ENCODE measurements at places on chromosomes 1 and 21.

GRCh38 chr1:22110016-22110415 lies 32.9 kb downstream of the WNT4 start:
- DNase-seq: no peak

GRCh38 chr1:181169281-181169865 lies 80.9 kb downstream of the IER5 start:
- DNase-seq: no peak

DNA sequence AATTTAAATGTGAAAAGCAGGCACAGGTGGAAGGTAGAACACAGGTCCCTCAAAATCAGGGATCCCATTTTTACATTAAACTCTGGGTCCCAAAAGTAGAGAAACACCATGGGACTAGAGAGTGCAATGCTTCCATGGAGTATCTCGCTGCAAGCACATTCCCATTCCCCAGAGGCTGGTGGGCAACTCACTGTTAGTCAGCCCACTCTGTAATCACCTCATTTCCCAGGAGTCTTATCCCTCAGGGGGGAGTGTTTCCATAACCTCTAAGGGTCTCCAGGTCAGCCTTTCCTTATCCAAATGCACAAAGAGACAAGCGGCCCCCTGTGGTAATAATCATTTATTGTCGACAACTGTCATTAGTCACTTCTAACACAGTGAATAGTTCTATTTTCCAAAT lies 490.1 kb upstream of the LRRC7 start:
- no peak for DNase-seq

GRCh38 chr1:119646521-119647227 lies 1.4 kb downstream of the ZNF697 start:
- no peak for DNase-seq

GRCh38 chr1:207913951-207914350 lies 3.0 kb upstream of the CD34 start:
- DNase-seq: no peak

DNA sequence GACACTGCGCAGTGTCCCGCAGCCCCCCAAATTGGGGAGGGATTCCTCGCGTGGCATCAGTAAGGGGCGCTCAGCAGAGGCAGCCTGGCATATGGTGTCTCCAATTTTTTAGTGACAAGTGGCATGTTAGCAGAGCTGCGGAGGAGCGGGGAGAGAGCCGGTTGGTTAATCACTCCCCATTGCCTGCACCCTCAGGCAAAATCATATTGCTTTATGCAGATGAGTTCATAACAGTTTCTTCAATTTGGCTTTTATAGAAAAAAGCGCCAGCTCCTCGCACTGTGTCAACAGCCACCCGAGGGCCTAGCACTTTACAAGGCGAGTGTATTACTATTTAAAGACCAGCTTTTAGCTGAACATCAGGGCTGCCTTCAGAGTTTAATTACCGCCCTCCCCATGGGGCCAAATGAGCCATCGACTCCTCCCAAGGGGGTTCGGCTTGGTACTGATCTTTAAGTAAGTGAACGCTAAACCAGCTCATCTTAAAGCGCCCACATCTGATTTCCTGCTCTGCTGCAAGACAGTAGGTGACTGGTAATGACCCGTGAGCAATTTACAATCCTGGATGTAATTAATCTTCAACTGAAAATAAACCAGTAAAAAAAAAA lies 298.9 kb downstream of the DSCAM start:
- DNase-seq: no peak

DNA sequence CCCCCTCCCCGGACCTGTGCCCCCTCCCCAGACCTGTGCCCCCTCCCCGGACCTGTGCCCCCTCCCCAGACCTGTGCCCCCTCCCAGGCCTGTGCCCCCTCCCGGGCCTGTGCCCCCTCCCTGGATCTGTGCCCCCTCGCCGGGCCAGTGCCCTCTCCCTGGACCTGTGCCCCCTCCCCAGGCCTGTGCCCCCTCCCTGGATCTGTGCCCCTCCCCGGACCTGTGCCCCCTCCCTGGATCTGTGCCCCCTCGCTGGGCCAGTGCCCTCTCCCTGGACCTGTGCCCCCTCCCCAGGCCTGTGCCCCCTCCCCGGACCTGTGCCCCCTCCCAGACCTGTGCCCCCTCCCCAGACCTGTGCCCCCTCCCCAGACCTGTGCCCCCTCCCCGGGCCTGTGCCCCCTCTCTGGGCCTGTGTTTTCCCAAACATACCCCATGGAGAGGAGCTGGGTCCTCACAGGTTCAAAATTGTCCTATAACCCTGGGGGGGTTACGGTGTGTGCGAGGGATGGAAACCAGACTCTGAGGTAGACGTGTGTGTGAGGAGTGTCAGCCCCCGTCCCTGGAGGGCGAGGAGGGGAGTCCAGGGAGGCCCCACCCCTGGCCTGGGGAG lies 47.6 kb upstream of the POFUT2 start:
- DNase-seq: no peak

GRCh38 chr21:24941316-24942185 lies 665.7 kb downstream of the MRPL39 start:
- no peak for DNase-seq

DNA sequence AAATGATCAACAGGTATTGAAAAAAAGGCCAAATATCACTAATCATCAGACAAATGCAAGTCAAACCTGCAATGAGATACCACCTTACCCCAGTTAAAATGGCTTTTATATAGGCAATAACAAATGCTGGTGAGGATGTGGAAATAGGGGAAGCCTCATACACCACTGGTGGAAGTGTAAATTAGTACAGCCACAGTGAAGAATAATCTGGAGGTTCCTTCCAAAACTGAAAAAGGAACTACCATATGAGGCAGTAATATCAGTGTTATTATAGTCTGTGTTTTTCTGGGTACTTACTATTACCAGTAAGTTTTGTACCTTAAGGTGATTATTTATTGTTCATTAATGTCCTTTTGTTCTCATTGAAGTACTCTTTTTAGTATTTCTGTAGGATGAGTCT lies 201.3 kb downstream of the MRPL39 start:
- DNase-seq: no peak

DNA sequence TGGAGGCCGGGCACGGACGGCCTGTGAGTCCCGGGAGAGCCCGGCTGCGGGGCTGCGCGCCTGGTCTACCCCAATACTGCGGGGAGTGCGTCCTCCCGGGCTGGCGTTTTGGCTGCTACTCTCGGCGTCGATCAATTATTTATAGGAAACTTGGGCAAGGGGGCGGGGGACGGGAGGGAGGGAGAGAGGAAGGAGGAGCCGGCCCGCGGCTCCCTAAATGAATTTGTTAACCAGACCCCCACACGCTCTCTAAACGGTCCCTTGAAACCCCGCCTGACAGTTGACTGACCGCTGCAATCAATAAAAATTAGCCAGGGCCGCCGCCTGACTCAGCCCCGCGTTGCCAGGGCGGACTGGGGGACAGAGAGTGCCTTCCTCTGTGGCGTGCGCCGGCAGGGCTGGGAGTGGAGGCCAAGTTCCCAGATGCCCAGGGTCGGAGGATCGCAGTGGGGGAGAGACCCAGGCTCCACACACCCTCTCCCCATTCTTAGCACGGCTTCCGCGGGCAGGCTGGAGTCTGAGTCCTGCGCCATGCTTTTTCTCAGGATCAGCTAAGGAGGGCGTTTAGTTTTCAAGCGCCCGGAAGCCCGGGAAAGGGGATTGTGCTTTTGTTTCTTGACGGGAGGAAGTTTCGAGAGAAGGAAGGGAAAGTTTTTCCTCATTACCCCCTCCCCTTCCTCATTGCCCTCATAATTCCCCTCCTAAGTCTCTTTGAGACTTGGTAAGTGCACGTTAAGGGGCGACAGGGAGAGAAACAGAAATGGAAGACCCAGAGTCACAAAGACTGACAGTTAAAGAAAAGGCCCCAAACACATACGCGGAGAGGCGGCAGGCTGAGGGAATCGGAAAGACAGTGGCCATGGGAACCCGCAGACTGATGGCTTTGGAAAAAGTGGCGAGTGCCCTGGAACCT lies 6.2 kb downstream of the PAX7 start:
- no peak for DNase-seq

GRCh38 chr1:23368562-23369334 lies 888 bp downstream of the ZNF436 start:
- peak; percentile 89 for DNase-seq

DNA sequence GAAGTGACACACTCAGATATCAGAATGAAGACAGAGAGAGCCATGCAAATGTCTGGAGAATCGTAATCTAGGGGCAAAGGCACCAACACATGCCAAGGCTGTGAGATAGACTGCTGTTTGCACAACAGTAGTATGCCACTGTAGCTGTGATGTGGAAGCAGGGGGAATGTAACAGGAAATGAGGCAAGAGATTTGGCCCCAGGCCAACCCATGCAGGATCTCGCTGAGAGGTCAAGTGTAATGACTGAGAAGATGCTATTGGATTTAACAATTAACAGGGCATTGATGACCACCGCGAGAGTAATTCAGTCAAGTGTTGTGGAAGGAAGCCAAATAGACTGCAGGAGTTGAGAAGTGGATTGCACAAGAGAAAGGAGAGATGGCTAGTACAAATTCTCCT lies 107.3 kb upstream of the ST6GALNAC5 start:
- DNase-seq: peak; percentile 16

GRCh38 chr1:244989813-244990212 lies 125.5 kb upstream of the HNRNPU start:
- DNase-seq: no peak

GRCh38 chr21:31772674-31773555 lies 41.0 kb upstream of the SCAF4 start:
- no peak for DNase-seq

DNA sequence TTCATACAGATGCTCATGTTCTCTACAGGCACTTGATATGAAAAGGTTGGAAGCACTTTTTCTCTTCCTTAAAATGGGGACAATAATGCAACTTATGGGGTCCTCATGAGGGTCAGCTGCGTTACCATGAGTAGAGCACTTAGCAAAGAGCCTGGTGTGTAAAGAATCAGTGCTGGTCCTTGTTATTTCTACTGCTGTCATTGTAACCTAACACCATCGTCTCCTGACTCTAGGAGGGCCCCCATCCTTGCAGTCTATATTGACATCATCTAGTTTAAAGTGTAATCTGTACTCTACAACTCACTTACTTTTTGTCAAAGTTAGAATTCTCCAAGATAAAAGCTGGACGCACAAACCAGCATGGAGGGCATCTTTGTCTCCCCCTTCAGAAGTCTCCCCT lies 2.4 kb downstream of the CAPN9 start:
- no peak for DNase-seq

DNA sequence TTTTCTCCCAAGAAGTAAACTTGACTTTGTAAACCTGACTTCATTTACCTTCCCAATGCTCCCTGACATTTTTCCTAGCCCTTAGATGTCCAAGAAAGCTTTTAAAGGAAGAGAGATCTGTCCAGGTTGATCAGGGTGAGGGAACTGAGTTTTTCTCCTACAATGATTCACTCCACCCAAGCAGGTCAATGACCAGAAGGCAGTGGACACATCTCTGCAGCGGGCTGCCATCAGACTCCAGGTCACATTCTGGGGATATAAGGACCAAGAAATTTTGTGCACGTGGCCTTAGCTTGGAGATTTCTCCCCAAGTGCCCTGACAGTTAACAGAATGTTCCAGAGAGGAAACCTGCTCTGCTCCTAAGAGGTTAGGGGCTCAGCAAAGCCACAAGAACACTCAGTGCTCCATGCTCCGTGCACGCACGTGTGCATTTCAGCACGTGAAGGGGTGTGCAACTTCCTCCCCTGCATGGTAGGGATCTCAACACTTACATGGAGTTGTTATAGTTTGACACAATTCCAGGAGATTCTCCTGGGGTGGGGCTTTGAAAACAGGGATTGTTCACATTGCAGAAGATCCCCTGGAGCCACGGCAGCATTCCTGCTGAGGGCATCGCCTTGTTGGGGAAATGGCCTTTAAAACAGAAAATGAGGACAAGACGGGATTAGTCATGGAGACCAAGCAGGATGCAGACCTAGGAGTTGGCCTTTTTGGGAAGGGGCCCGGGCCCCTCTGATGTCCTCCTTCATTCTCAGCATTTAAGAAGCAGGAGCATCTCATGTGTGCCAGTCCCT lies 9.8 kb downstream of the ABCA4 start:
- no peak for DNase-seq

- DNase-seq: no peak
Observed at GRCh38 chr1:179808503-179808902, 65.4 kb downstream of the FAM163A start.

GRCh38 chr1:187714470-187714869 lies 885.7 kb downstream of the PLA2G4A start:
- no peak for DNase-seq

DNA sequence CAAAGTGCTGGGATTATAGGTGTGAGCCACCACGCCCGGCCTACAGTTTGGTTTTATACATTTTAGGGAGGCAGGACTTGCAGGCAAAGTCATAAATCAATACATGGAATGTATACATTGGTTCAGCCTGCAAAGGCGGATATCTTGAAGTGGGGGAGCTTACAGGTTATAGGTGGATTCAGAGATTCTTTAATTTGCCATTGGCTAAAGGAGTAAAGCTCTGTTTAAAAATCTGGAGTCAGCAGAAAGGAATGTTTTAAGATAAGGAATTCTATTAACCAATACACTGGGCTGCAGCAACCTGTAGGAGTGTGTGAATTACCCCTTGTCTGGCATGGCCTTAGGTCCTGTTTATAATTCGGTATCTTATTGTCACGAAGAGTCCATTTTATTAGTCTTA lies 57.6 kb downstream of the OPTC start:
- DNase-seq: no peak

DNA sequence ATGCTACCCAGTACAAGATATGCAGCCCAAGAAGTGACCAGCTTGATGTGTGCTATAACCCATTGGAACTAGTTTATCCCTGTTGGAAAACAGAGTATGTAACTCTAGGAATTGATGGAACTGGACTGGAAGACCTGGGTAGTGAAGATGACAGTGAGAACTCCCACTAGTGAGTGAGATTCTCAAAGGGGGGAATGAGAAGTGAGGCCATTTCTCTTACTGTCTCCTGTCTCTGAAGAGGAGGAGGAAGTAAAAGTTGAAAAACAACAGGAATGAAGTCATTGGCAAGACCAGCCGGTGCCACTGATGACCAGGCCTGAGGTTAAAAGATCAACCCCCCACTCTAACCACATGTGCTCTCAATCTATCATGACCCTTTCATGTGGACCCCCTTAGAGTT lies 20.9 kb downstream of the PLA2G2F start:
- no peak for DNase-seq

DNA sequence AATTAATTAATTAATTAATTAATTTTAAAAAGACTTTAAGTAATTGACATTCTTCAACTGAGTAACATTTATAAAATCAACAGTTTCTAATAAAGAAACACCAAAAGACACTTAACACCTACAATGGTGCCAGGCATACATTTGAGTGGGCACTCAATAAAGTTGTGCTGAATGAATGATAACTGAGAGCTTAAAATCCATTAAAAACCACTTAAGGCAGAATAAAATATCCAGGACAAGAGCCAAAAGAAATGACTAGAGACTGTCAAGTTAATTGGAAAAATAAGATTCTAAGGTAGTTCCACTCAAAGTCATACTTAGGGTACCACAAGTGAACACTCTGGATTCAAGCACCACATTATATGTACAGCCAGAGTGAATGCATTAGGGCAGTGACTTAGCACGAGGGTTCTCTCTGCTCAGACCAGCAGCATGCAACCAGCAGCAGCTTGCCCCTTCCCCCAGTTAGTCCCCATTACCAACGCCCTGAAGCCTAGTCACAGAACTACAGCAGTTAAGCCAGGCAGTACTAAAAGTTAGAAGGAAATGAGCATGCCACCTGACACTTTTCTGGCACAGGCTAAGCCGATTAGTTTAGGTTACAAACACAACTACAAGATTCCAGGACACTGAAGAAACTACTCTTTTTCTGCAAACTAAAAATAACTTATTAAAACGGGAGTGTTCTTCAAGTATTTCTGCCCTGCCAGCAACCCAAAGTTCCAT lies 46.5 kb downstream of the LUZP1 start:
- DNase-seq: no peak

- DNase-seq: peak; percentile 74
Observed at GRCh38 chr1:8987881-8988617, 38.2 kb downstream of the SLC2A7 start.

- no peak for DNase-seq
Observed at GRCh38 chr1:12315146-12315545, 85.3 kb downstream of the VPS13D start.

Measured in CD4-positive, alpha-beta T cell treated with Interleukin-17A for 4 hours (primary cell).